Amniotic epithelial cell (primary cell): ENCODE measurements at places on chromosomes 7 and 10.

DNA sequence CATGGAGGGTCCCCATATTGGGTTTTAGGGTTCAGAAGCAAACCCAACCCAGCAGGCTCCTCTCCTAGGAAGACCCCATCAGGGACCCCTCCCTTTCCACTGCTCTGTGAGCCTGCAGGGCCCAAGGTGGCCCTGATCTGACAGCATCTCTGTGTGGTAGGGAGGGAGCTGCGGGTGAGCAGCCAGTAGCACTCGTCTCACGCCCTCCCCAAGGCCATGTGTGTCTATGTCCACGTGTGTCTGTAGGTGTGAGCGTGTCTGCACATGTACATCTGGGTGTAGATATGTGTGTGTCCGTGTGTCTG lies 103.5 kb upstream of the FAM20C start:
- DNase-seq: no peak

GRCh38 chr7:70259502-70259901 lies 661.2 kb downstream of the AUTS2 start:
- no peak for DNase-seq

DNA sequence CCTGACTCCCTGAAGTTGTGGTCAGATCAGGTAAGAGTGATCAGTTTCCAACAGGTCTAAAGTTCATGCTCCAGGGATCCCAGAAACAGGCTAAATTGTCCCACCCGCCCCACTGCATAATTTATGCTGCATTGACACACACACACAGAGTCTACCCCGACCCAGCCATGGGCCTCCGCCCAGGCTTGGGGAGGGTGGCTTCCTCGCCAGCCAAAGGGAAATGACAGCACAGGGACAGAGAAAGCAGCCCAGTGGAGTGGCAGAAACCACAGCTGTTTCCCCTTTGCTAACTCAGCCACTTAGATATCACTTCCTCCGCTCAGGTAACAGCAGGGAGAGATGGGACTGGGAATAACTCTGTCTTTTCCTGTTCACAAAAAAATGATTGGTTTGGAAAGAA lies 9.4 kb downstream of the SH3PXD2A start:
- DNase-seq: no peak

DNA sequence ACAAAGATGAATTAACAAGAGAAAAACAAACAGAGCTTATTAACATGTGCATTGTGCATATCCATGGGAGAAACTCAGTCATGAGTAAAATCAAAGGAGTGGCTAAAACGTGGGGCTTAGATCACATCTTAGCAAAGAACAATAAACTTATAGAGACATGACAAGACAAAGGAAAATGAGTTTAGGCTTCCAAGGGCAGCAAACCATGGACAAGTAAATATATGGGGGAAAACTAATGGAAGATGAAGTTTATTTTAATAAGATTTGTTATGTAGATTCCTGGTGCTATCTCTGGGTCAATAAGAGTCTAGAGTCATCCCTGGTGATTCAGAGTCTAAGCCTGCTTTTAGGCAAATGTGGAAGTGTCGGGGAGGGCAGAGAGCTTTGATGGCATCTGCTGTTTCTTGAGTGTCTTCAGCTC lies 87.2 kb upstream of the PLPP4 start:
- no peak for DNase-seq

DNA sequence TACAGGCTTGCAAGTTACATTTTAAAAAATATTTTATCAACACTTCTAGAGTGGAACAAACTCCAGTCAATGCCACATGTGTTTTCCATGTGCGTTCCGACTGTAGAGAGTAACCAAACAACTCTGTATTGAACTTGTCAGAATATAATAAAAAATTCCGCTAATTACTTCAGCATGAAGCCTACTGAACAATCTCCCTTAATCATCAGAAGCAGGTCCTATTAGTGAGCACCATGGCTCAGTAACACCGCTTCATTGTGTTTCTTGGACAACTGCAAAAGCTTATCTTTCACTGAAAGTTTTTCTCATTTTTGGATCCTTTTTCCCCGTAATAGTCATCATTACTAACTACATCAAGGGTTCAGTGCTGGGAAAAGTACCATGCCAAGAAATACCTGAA lies 117.0 kb downstream of the MKX start:
- no peak for DNase-seq

- no peak for DNase-seq
Measured at GRCh38 chr7:39083781-39084180, 106.1 kb downstream of the POU6F2 start.

DNA sequence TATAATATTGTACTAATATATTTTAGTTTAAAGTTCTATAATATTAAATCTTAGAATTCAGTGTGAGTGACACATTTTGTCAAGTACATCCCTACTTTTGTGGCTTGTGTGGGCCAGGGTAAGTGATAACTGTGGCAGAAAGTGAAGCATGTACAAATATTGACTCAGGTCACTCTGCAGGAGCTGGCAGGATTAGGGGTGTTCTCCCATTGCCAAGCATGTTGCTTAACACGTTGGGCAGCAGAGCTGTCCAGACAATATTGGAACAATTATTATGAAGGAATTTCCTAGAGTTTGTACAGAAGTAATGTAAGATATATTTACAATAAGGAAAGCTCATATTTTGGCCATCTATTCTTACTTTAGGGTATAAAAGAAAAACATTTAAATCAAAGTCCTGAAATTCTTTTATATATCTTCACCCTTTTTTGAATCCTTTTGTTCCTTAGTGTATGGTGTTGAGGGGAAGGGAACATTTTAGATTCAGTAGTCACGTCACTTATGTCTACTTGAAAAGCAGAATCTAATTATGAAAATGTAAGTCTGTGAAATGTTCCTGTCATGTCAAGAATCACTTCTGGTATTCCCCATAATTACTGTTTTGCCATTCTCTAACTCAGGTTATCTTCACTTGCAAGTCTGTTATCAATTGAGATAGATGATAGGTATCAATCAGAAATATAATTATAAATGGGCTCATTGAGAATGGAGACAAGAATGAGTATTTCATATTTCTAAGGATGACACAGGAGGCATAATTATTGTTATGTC lies 4.0 kb downstream of the HDAC9 start:
- DNase-seq: no peak

- DNase-seq: no peak
Measured at GRCh38 chr7:151432658-151433521, 7.1 kb downstream of the CRYGN start.

DNA sequence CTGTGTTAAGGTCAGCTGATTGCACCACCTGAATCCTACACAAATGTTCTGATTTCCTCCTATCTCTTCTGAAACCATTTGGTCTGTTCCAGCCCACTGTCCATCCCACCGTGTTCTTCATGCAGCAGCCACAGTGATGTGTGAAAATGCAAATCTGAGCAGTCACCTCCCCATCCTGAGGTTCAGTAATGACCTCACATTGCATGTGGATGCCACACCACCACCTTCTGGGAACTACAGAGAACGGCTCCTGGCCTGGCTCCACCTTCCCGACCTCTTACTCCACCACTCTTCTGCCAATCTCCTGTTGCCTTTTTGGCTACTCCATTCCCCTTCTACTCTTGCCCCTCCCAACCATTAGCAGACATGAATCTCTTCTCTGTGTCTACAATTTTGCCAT lies 244.4 kb downstream of the TNS3 start:
- DNase-seq: no peak

- DNase-seq: no peak
Measured at GRCh38 chr7:105971845-105972244, 8.8 kb downstream of the CDHR3 start.

- peak; percentile 52 for DNase-seq
Measured at GRCh38 chr7:143988976-143989745, 11.0 kb upstream of the OR6B1 start.

DNA sequence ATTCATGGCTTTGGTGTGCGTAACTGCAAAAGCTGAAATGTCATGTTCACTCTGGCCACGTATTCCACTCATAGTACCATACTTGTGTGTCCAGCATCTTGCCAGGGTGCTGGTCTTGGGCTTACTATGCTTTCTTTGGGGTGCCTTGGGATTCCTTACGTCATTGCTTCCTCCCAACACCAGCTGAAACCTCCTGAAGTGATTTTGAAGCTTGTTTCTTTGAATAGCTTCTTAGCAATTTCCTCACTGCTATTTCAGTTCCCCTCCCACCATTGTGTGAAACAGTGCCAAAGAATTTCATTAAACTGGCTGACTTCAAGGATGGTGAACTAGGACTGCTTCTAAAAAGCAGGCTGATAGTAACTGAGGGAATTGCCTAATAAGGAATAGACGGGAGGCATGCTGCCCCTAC lies 36.9 kb downstream of the ENTPD1 start:
- DNase-seq: no peak

DNA sequence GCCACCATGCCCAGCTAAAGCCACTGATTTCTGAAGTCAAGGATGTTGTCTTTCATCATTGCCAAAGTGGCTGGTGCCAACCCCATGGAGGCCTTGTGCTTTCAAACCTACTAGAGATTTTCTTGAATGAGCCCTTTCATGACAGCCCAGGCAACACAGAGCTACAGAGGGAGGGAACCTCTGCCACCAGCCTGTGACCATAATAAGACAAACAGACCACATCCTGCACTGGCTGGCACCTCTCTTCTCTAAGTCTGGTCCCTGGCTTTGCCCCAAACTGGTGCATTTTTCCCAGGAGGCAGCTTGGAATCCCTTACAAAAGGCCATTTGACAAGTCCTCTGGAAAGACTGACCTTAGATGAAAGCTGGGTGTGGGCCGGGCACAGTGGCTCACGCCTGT lies 348.8 kb downstream of the GALNT17 start:
- no peak for DNase-seq

DNA sequence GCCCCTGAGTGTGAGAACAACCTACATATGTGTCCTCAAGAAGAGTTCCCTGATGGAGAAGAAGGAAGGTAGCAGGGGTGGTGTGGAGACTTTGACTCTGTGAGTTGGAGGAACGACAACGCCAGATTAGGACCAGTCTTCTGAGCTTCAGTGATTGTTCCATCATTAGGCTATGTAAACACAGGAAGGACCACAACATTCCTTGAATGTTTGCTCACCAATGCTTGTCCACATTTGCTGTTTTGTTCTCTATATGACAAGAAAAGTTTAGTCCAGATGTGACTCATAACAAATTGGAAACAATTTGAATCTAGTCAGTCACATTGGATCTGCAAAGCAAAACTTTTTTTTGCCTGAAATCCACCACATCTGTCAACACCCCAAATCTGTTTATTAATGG lies 62.7 kb downstream of the ENTPD1 start:
- DNase-seq: peak; percentile 29

- DNase-seq: no peak
Measured at GRCh38 chr7:143042159-143042789, 9.9 kb upstream of the OR6V1 start.

DNA sequence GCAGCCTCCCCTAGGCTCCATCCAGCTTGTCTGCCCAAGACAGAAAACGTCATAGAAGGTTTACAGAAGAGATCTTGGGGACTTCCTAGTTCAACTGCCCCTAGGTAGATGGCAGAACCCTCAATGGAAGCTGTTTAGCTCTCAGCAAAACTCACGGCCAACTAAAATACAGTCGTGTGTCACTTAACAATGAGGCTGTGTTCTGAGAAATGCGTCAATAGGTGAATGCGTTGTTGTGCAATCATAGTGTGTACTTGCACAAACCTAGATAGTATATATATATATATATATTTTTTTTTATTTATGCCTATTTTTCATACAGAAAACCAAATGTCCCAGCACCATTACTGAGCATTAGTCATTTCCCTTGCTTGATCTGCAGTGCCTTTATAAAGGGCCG lies 100.4 kb upstream of the SH2B2 start:
- no peak for DNase-seq

- DNase-seq: no peak
Measured at GRCh38 chr7:29234438-29234837, 39.9 kb downstream of the CHN2 start.

GRCh38 chr10:77571490-77571889 lies 66.1 kb downstream of the KCNMA1 start:
- DNase-seq: no peak

DNA sequence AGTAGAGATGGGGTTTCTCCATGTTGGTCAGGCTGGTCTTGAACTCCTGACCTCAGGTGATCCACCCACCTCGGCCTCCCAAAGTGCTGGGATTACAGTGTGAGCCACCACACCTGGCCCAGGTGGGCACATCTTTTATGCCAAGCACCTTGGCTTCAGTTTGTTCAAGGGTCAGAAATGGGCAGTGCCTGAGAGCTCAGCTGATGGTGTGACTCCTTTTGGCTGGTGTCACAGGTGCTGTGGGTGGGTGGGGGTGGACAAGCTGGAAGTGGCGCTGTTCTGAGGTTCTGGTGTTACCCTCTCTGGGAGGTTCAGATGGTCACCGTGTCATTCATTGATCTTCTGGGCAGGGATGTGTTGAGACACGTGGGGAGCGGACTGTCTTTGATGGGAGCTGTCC lies 11.5 kb downstream of the ADCY1 start:
- no peak for DNase-seq

GRCh38 chr7:79281426-79281825 lies 172.0 kb downstream of the MAGI2 start:
- no peak for DNase-seq

- no peak for DNase-seq
Measured at GRCh38 chr7:25360451-25360850, 132.2 kb upstream of the NPVF start.

DNA sequence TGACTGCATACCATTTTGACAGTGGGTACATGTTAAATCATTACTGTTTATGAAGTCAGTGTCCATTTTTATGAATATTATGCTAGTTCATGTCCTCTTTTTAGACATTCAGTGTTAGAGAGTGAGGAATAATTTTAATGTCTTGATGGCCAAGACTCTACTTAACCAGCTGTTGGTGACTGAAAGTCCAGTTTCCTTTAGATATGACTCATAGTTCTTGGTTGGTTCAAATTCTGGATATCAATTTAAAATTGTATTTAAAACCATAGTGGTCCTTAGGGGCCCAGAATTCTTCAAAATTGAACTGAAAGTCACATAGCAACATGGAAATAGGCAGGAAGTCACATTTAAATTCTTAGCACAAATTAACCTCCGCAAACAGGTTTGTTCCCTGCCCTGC lies 196.5 kb upstream of the PRPS1L1 start:
- DNase-seq: no peak

GRCh38 chr10:119980956-119981750 lies 88.6 kb downstream of the SEC23IP start:
- no peak for DNase-seq

DNA sequence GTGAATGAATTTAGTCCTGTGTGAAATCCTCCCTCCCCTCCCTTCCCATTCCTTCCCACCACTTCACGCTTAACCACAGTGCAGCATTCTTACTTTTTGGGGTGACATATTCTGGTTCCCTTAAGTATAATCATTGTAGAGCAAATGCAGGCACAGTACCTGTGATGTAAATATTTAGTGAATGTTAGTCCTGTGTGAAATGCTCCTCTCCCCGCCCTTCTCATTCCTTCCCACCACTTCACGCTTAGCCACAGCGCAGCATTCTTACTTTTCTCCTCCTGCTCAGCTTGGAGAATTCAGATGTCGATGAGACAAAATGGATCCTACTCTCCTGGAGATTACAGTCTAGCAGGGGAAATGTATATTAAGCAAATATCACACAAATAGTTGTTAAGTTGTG lies 258.8 kb downstream of the EXOC4 start:
- DNase-seq: no peak
